H4 (cell line): ENCODE measurements at places on chromosomes 16 and 17.
A peak's percentile ranks its signal among the peaks of the same experiment; 100 is the strongest.

DNA sequence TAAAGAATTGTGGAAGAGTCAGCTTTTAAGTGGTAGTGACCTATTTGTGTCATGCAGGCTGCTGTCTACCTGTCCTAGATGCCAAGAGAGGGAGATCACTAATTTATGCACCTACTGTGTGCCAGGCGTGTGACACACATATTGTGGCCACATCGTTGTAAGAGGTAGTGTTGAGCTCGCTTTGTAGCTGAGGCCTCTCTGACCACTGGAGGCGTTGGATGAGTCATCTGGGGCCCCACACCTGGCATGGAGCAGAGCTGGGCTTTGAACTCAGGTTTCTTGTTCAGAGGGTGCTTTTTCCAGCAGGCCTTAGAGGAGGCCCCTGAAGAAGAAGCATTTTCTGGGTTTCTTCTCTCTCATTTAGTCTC is 52.3 kb upstream of the LGALS9 start:
- DNase-seq: peak; percentile 61

GRCh38 chr17:64459284-64459747 is 10.4 kb downstream of the MILR1 start:
- no peak for DNase-seq

DNA sequence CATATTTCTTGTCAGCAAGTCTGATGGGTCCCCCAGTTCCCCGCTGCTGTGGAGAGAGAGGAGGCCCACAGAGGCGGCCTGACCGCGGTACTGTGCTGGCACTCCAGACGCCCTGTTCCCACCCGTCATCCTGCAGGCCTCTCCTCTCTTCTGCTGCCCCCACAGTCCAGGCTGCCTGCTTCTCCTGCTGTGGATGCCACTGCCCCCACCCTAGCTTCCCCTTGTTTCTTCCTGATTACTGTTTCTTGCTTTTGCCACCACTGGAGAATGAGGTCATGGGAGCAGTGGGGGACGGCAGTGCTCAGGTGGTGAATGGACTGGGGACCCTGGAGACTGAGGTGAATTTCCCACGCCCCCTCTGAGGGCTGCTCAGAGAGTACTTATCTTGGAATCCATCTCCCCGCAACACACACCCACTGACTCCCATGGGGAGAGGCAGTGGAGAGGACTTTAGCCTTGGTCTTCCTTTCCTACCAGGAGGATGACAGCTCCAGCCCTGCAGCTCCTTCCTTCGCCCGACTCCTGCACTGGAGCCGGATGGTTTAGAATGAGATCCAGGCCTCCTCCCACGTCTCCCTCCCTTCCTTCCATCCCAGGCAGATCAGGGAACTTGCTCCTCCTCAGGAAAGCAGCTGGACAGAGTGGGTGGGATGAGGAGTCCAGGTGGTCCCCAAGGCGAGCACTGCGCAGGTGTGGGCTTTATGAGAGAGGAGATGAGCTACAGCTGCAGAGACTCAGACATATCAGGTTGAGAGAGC is 60.4 kb downstream of the PLXDC1 start:
- DNase-seq: no peak

DNA sequence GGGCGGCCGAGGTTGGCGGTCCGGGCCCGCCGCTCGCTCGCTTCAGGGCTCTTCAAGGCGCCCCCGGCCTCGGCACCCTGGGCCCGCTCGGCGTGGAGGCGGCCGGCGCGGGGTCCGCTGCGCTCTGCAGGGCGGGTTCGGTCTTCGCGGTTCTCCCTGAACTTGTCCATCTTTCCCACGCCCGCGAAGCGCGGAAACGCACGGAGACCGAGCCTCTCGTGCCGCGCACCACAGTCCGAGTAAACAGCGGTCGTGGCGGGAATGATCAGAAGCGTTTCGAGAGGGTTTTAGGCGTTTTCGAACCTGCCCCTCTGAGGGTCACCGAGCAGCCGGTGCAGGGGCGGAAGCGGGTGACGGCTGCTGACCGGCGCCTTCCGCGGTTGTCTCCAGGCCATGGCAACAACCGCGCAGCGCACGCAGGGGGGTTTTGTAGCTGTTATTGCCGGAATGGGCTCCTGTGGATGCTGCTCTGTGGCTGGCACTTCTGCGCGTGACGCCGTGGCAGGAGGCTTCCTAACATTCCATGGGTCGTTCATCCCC is 414 bp downstream of the NARF start:
- DNase-seq: no peak

DNA sequence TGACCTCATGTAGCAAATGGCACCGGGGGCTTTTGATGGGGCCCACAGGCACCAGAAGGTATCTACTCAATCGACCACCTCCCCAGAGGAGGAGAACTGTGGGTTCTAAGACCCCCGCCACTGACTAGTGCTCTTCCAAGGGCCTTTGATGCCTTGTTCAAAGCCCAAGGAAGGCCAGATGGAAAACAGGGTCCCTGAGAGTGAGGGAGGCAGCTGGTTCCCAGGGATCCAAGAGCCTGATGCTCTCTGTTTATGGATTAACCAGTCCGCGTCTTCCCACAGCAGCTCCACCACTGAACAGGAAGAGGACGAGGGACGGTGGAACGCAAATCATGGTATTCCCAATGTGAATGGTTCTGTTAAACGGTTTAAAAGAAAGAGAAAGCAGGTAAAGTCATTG is 7.6 kb downstream of the PHB1 start:
- DNase-seq: no peak

- DNase-seq: no peak
Measured at GRCh38 chr17:67442787-67443624, 65.9 kb downstream of the PITPNC1 start.

GRCh38 chr16:9826656-9827055 is 355.6 kb downstream of the GRIN2A start:
- no peak for DNase-seq

DNA sequence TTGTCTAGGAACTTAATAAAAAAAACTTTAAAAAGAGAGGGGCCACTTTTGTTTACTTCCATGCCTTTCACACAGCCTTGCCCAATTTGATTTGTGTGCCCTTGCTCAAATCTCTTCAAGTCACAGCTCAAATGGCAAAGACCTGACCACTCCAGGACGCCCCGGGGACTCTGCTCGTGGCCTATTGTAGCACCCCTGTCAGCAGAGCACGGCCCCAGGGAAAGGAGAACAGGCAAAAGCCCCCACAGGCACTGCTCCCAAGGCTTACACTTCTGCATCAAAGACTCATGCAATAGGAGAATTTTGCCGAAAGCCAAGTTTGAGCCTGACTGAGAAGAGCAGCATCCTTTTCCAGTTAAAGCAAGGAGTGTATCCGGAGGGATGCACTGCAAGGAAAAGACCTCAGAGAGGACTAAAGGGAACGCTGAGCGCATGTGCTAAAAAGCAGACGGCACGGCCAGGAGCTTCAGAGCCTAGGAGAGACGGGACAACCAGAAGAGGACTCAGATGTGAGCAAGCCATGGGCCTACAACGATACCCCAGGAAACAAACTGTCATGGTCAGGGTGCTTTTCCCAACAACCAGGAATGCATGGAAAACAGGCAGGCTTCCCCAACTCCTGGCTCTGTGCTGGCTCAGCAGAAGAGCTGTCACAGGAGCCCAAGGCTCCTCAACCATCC is 8.2 kb downstream of the CREBBP start:
- DNase-seq: no peak

DNA sequence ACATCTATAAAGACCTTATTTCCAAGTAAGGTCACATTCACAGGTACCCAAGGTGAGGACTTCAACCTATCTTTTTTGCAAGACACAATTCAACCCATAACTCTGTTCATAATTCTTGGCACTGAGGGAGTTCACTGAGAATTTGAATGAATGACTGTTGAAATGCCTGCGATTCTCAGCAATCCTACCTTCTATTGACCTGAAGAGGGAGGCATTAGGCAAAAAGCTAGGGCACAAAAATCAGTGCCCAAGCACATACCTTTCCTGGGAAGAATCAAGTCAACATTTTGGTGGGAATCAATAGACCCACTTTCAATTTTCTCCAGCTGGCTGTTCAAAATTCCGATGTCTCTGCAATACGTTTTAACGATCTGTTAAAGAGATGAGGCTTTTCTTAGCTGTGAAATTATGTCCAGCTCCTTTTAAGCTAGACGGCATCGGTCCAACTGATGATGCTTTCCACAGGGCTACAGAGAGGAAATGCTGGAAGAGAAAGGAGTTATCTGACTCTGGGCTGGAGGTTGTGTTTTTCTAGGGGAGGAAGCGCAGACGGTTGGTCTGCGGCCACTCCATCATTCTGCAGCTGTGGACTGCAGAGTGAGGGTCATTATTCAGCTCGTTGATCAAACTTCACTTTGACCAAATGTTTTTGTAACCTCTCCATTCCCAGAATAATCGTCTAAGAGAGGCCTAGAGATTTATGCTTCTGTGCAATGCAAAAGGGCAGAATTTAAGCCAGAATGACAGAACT is 25.2 kb downstream of the BCO1 start:
- DNase-seq: no peak

- no peak for DNase-seq
Measured at GRCh38 chr17:75010683-75011400, 1.6 kb upstream of the MRPL58 start.

GRCh38 chr16:75289189-75289588 is 37.8 kb upstream of the BCAR1 start:
- peak; percentile 36 for DNase-seq

- DNase-seq: no peak
Measured at GRCh38 chr17:2851615-2852014, 55.4 kb downstream of the RAP1GAP2 start.

- peak; percentile 28 for DNase-seq
Measured at GRCh38 chr17:15348021-15348420, 6.6 kb upstream of the TEKT3 start.

DNA sequence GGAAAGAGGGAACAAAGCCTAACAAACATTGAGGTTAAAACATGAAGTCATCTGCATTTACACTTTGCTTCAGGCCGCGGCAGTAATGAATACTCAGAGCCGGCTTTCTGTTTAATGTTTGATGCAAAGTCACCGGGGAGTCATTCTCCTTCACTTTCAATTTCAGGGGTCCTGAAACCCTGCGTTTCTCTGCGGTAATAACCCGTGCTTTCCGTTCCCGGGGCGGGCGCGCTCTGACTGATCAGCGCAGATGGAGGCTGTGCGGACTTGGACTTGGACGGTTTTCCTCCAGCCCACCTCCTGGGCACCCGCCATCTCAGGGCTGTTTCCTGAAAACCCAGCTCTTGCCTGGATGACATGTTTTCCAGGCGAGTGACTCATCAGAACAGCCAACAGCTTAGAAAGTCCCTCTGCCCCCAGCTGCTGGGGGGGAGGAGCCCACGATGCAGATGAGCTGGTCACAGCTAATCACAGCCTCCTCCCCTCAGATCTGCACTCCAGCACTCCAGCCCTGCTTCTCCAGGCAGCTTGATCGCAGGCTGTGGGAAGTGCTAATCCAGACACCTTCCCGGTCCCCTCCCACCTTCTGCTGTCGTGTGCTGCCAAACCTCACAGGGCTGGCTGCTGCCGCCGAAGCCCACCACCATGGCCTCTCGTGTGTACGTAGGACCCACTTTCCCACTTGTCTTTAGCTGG is 158.6 kb upstream of the CHMP6 start:
- peak; percentile 99 for DNase-seq

GRCh38 chr16:67075331-67075730 is 34.4 kb upstream of the PHAF1 start:
- DNase-seq: no peak

DNA sequence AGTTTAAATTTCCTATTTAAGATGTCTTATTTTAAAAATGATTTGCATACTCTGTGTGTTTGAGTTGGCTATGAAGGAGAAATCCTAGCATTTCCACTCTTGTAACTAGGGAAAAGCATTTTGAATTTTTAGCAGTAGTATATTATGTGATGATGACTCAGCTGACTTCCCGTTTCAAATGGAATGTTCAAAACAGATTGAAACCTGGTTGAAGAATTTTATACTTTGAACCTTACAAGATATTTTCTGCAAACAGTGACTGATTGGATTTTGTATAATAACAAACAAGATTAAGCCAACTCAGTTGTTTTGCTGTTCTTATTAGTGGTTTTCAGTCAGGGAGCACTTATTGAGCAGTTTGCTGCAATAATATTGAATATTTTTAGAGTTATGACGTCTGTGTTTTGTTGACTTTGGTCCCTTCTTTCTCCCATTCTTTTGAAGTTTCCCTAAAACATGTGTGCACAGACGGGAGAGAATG is 8.0 kb downstream of the TNRC6A start:
- DNase-seq: no peak

DNA sequence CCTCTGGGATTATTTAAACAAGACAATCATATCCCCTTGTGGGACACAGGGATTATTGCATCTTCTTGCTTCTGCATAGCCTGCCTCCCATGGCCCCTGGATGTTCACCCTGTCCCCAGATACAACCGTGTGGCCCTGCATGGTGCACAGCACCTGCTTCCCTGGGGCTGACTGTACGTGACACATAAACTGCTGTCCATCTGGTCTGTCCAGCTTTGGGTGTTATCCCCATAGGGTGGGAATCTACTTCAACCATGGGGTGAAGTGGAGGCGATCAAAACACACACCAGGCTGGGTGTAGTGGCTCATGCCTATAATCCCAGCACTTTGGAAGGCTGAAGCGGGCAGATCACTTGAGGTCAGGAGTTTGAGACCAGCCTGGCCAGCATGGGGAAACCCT is 138.8 kb downstream of the XYLT1 start:
- DNase-seq: no peak

GRCh38 chr17:69960755-69961154 is 114.3 kb upstream of the KCNJ16 start:
- DNase-seq: peak; percentile 8

- no peak for DNase-seq
Measured at GRCh38 chr16:50531359-50531758, 16.8 kb upstream of the NKD1 start.

DNA sequence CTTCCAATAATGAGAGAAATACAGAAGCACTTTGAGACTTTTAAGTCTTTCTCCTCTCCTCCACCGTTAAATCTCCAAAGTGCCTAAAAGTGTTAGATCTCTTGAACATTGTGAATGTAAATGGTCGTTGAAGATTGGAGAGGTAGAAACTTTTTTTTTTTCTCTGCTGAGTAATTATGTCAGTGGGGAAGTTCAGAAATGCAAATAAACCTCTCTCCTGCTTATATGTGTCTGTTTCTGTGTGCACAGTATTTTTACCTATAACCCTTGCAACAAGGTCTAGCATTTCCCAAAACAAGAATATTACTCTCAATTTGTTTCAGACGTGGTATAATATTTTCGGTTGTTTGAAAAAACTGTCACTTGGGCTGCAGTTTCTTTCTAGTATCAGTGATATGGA is 833.6 kb upstream of the CDH8 start:
- DNase-seq: no peak

- no peak for DNase-seq
Measured at GRCh38 chr16:12569061-12569460, 234.6 kb downstream of the CPPED1 start.

GRCh38 chr17:37726248-37726647 is 18.6 kb downstream of the HNF1B start:
- no peak for DNase-seq

GRCh38 chr17:35022536-35023063 is 40.9 kb downstream of the RFFL start:
- DNase-seq: peak; percentile 43

DNA sequence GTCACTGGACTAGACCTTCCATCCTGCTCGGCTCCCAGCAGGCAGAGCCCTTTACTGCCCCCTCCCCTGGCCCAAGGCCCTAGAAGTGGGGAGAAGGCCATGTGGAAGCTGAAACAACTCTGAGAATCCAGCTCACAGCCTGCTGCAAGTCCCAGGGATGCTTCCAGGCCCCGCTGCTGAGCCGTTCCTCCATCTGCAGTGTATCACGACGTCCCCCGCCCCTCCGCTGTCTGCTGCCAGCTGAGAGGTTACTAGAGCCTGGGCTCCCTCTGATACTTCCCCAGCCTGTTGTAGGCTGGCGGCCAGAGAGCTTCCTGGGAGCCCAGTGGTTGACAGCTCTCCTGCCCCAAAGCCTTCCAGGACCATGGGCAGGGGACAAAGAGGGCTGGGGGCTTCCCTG is 118.2 kb downstream of the MGAT5B start:
- no peak for DNase-seq

GRCh38 chr16:23131931-23132621 is 17.2 kb downstream of the USP31 start:
- peak; percentile 13 for DNase-seq
